Activated naive CD8-positive, alpha-beta T cell treated with anti-CD3 and anti-CD28 coated beads, Interleukin-2, amount 50 U/mL, for 24 hours (primary cell): ENCODE measurements at places on chromosomes 4 and X.

GRCh38 chr4:75169427-75169826 is 236.5 kb downstream of the PARM1 start:
- no peak overlapping the region for H3K27ac ChIP-seq
- H3K36me3 ChIP-seq, result no peaks in the 10 kb centered on the region
- no peaks in the 10 kb centered on the region for H3K27me3 ChIP-seq
- no peak for DNase-seq
- H3K4me1 ChIP-seq, result no peaks in the 10 kb centered on the region

DNA sequence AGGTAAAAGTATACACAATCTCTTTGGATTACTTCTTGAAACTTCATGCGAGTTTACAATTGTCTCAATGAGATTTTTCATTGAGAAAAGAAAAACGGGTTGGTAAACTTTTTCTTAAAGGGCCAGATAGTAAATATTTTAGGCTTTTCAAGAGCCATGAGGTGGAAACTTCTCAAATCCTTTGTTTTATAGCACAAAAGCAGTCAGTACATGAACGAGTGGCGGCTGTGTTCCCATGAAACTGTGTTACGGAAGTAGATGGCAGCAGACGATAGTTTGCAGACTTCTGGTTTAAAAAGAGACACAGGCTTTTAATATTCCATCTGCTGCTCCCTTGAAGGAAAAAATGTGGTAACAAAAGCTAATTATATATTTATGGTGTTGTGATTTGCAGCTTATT is 332.0 kb downstream of the TENM3 start:
- H3K4me3 ChIP-seq, result no peak overlapping the region
- H3K4me1 ChIP-seq, result no peaks in the 10 kb centered on the region
- no peak for DNase-seq
- no peak overlapping the region for H3K27ac ChIP-seq

- no peaks in the 10 kb centered on the region for H3K27me3 ChIP-seq
- no peaks in the 10 kb centered on the region for H3K36me3 ChIP-seq
- no peak overlapping the region for H3K27ac ChIP-seq
- no peaks in the 10 kb centered on the region for H3K4me1 ChIP-seq
- DNase-seq, result no peak
These were observed 173.2 kb downstream of the CBLL2 start for GRCh38 chrX:22445880-22446279.

GRCh38 chrX:138756234-138756633 is 44.7 kb upstream of the FGF13 start:
- no peak overlapping the region for H3K27ac ChIP-seq
- H3K4me1 ChIP-seq, result no peaks in the 10 kb centered on the region
- no peak for DNase-seq
- no peaks in the 10 kb centered on the region for H3K27me3 ChIP-seq

- H3K4me3 ChIP-seq, result no peak overlapping the region
- H3K36me3 ChIP-seq, result no peaks in the 10 kb centered on the region
- H3K4me1 ChIP-seq, result peaks cover 37% of the 10 kb centered on the region
- H3K27me3 ChIP-seq, result peaks cover 8% of the 10 kb centered on the region
These were observed 112.5 kb upstream of the ATP6AP2 start for GRCh38 chrX:40468033-40468846.

GRCh38 chr4:22850055-22850454 is 157.3 kb downstream of the GBA3 start:
- no peaks in the 10 kb centered on the region for H3K36me3 ChIP-seq
- no peak overlapping the region for H3K27ac ChIP-seq
- no peak overlapping the region for H3K4me3 ChIP-seq
- H3K27me3 ChIP-seq, result no peaks in the 10 kb centered on the region
- no peaks in the 10 kb centered on the region for H3K4me1 ChIP-seq

GRCh38 chr4:86117705-86118302 is 242.0 kb downstream of the MAPK10 start:
- no peaks in the 10 kb centered on the region for H3K36me3 ChIP-seq
- no peak for DNase-seq
- H3K27me3 ChIP-seq, result no peaks in the 10 kb centered on the region
- H3K4me1 ChIP-seq, result no peaks in the 10 kb centered on the region
- H3K4me3 ChIP-seq, result no peak overlapping the region
- H3K27ac ChIP-seq, result no peak overlapping the region
